Stimulated activated CD4-positive, alpha-beta T cell treated with anti-CD3 and anti-CD28 coated beads, Interleukin-12 subunit alpha, Interleukin-12 subunit beta, amount 100 ng/mL, for 24 hours (primary cell): ENCODE measurements at places on chromosomes 2 and 18.

DNA sequence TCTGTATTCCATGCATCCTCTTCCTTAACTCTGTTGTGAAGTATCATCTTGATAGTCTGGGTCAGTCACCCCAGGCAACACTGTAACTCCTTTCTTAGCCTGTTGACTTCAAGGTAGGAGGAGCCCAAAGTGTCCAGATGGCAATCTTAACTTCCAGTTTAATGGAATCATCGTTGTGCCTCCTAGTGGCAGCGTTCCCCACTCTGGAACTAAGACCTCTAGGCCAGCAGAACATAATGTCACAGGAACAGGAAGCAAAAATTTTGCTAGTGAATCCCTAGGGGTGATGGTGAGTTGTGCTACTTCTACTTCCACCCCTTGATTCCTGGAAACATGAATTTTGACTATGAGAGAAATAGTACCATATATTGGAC lies 11.7 kb downstream of the SGPP2 start:
- no peak for DNase-seq

- no peak for DNase-seq
These were observed 167.1 kb downstream of the MYO1B start for GRCh38 chr2:191412353-191412752.

DNA sequence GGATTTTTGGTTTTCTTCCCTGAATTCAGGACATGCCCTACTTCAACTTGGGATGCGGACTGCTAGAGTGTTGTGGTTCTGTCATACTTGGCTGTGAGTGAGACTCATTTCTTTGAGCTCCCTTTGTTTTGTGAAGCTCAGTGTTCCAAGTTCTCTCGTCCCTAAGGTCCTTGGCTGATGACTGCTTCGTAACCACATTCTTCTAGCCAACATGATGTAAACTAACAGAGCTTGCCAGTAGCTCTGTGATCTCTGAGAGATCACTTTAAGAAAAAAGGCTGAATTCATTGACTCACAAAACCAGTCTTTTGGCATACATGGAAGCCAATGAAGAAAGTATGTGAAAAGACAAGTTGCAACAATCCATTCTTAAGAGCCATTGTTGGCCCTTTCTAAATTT lies 96.9 kb upstream of the MSTN start:
- no peak for DNase-seq

GRCh38 chr2:162058973-162059668 lies 14.9 kb downstream of the DPP4 start:
- no peak for DNase-seq

- DNase-seq: no peak
These were observed 251.8 kb upstream of the NETO1 start for GRCh38 chr18:73119574-73119973.

GRCh38 chr18:48392268-48392667 lies 16.9 kb downstream of the ZBTB7C start:
- DNase-seq: no peak

DNA sequence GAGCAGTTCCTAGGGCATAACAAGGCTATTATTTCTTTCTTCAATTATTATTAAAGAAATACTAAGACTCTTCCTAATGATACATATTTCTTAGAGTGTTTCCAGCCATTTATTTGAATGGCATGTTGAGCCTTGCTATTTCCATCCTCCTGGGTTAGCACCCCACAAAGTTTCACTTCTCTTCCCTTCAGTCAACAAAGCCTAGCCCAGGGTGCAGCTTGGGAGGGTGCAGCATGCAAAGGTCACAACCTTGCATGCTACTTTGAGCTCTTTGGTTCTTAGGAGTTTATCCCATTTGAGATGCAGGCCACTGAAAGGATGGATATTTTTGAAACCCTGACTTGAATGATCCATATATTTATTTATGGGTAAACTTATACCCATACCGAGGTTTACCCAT lies 454.4 kb upstream of the MEIS1 start:
- no peak for DNase-seq

DNA sequence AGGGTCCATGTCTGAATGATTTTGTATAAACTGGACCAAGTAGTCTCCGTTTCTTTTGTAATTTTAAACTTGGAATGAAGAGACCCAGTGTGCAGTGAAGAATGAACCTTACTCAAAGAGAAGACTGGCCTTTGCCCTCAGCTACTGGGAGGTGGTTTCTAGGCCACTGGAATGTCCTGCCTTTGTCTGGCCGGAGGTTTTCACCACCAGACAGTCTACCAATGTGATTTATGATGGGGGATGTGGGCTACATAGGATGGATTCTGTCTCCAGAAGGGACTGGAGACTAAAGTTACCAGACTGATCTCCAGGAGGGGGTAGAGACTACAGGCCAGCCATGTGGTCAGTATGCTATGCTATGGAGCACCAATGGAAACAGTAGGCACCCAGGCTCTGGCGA lies 42.8 kb upstream of the RAB31 start:
- no peak for DNase-seq

- DNase-seq: no peak
These were observed 45.2 kb downstream of the MAIP1 start for GRCh38 chr2:200000444-200001163.

- no peak for DNase-seq
These were observed 4.8 kb downstream of the IMPA2 start for GRCh38 chr18:11986061-11986460.

GRCh38 chr2:182080493-182080892 lies 94.8 kb downstream of the PPP1R1C start:
- DNase-seq: no peak

DNA sequence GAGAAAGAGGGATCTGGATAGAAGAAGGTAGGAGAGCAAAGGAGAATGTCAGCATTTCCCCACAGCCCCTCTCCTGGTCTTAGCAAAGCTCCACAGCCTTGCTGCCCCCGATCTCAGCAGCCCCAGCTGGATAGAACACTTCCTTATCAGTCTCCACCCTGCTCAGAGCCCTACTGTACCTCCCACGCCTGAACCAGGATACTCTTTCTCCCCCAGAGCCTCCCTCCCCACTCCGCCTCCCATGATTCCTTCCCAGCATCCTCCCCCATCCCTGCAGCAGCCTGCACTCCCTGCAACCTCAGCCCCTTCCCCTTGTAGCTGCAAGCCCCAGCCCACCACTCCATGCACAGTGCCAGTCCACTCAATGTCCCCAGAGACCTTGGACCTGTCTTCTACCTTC lies 25.8 kb downstream of the PLB1 start:
- no peak for DNase-seq

DNA sequence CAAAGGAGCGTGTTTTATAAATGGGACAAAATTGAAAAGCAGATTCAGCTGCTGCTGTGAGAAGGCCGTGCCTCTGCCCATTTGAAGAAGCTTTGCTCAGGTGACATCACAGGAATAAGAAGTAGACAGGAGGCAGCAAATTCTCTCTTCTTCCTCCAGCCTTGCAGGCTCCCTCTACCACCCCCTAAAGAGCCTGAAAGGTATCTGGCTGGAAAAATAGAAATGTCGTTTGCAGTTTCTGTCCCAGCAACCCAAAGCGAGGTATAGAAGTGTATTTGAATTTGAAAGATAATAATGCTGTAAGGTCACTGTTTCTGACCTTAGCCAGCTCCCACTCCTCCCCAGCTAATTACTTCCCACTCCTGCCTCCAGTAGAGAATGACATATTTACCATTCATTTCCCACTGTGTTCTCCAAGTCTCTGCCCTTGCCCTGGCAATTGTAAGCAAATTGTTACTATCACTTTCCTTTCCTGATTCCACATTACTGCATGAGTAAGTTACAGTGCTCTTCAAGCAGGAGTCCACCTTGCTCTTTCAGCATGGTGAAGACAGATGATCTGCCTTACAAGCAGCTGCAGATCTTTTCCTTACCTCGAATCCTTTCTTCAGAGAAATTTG lies 56.8 kb upstream of the RASGRP3 start:
- DNase-seq: no peak

- DNase-seq: peak; percentile 68
These were observed 47.8 kb downstream of the CDCA7 start for GRCh38 chr2:173402405-173402974.

GRCh38 chr18:6621437-6621836 lies 108.1 kb upstream of the ARHGAP28 start:
- no peak for DNase-seq

DNA sequence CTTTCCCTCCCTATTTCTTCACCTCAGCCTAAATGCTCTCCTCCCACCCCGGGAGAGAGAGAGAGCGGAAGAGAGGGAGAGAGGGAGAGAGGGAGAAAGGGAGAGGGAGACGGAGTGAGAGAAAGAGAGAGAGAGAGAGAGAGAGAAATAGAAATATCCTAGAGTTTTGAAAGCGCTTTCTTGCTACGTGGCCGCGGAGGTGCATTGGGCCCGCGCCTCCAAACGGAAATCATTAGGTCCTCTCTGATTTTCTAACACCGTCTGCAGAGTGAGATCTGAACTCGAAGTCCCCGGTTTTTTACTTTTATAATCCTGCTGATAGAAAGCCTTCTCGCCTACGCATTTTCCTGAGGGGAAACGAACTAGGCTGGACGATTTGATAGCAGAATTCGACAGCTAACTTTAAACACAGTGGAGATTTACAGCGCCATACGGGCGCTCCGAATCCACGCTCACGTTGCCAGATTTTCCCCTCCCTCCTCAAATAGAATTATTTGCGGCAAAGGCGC lies 903 bp upstream of the EVX2 start:
- no peak for DNase-seq

GRCh38 chr2:121288454-121289231 lies 3.6 kb upstream of the TFCP2L1 start:
- DNase-seq: no peak

DNA sequence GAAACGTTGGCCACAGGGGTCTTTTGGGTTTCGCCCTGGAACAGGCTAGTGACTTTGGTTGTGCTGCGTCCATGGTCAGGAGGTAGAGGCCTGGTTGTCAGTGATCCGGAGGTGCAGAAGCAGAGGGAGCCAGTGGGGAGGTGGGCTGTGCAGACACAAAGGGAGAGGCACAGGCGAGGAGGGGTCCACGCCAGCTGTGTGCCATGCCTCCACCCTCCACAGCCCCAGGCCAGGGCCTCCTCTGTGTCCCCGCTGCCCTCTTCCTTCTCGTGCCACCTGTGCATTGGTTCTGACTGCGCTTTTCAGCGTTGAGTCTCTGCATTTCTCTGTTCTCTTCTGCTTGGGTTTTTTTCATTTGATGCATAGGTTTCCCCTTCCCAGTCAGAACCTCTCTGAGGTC lies 121.0 kb downstream of the GBX2 start:
- DNase-seq: no peak

DNA sequence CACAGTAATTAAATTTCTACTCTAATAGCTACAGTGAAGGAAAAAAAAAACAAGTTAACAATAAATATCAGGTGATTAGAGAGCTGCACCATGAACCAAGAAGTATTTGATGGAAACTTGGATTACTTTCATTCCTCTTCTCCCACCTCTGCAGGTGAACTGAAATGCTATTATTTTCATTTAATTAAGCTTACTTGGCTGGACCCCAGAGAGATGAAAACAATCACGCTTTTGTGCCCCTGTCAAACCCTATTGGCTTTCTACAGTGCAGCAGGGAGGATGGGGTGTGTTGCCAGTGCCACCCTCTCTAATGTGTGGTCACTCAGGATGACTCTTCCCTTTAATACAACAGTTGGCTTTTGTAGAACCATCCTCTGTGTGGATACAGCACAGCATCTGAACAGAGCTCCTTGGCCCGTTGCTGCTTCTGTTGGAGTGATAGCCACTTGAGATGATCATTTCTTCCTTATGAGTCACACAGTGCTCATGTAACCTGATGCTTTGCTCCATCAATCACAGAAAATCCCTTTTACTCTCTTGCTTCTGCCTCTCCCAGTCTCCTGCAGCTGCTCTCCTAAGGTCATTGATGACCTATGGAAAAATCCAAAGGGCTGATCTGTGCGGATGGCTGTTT lies 5.5 kb upstream of the ARL4C start:
- no peak for DNase-seq

- DNase-seq: no peak
These were observed 22.7 kb downstream of the ALPK2 start for GRCh38 chr18:58606236-58606635.

DNA sequence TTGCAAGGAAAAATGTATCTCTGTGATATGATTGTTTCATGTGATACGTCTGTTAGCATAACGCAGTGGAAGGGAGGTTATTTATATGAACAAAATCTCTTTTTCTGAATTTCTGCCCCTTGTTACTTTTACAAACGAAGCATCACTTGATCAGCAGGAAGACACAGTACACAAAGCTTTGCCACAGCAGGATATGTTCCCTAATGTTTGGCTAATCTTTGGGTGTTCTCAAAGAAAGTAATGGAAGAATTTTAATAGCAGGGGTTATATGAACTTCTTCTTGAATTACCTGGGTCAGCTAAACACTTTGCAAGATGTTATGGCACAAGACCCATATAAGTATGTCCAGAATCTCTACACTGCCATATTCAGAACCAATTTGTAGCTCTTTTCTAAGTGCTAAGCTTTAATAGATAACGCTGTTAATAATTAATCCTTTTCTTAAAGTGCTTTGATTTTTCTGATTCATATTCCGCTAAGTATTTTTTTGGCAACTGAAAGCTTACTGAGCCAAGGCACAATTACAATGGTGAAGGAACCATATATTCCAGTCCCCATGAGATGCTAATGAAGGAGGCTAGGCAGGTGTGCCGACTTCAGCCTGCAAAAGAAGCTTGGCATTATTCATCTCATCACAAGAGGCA lies 33.2 kb upstream of the TRIB2 start:
- no peak for DNase-seq
